ENCODE measurements at places on chromosomes 3 and 15.

DNA sequence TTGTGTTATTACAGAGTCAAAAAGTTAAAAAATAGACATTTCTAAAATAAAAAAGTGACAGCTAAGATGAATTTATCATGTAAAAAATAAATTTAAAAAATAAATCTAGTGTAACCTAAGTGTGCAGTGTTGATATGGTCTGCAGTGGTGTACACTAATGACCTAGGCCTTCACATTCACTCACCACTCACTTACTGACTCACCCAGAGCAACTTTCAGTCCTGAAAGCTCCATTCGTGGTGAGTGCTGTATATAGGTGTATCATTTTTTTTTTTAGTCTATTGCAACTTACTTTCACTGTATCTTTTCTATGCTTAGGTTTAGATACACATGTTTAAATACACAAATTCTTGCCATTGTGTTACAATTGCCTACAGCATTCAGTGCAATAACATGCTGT is 459.4 kb upstream of the ROBO1 start:
- DNase-seq = no peak

- DNase-seq = no peak
These were observed 345.6 kb downstream of the MCTP2 start for GRCh38 chr15:94576889-94577533.

- no peak for DNase-seq
These were observed 117.7 kb downstream of the C3orf38 start for GRCh38 chr3:88267441-88267840.

GRCh38 chr3:65342084-65342683 is 654.4 kb upstream of the ADAMTS9 start:
- DNase-seq = peak; percentile 23

GRCh38 chr3:157226173-157226847 is 66.4 kb upstream of the CCNL1 start:
- no peak for DNase-seq

DNA sequence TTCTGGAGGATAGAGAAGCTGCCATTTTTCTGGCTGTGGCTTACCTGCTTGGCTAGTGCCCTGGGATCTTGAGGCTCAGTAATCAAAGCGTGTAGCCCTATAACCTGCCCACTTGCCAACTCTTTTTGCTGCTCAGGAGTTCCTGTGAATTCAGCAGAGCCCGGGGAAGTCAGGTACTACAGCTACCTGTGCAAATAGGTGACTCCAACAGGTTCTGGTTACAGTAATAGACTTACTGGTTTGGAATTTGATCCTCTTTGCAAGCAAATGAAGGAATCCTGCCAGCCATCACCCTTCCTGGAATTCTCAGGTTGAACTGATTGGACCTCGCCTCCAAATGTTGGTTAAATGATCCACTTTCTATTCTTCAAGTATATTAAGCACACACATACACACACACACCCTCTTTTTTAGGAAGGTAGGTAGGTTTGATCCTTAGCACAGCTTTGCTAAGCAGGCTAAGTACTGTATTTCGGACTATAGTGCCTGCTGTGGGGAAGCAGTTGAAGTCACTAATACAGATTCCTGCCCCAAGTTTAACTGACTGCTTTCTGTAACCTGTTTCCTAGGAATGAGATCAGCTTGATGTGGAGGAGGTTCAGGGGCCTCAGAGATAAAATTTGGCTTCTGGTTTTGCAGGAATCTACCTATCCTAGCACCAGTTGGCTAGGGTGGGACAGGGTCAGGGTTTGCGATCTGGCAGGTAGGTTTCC is 2.3 kb downstream of the PPCDC start:
- DNase-seq = no peak

- no peak for DNase-seq
These were observed 39.8 kb downstream of the CCDC12 start for GRCh38 chr3:46936733-46937250.

DNA sequence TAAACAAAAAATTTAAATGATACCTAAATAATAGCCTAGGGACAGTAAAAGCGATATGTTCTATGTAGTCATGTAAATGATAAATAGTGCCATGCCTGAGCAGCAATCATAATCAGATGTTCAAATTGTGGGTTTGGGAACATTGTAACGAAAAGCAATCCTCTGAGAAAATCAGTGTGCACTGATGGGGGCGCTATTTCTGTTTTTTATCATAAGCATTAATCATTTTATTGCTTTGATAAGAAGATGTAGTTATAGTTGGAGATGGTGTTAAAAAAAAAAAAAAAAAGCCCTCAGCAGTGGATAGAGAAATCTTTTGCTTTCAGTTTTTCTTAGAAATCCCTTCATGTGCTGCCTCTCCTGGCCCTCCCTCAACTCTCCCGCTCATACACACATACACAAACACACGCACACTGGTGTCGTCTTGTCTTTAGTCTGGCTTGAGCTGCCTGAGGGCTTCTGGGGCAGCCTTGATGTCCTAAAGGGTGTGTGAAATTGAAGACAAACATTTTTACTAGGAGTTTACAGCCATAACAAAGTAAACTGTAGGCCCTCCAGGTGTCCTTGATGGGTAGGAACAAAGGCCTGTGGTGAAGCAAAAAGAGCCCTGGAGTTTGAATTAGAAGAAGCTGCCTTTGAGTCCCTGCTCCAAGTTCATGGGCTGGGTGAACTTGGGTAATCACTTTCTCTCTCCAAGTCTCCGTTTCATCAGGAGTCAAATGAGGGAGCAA is 428.1 kb downstream of the SOX2 start:
- no peak for DNase-seq

DNA sequence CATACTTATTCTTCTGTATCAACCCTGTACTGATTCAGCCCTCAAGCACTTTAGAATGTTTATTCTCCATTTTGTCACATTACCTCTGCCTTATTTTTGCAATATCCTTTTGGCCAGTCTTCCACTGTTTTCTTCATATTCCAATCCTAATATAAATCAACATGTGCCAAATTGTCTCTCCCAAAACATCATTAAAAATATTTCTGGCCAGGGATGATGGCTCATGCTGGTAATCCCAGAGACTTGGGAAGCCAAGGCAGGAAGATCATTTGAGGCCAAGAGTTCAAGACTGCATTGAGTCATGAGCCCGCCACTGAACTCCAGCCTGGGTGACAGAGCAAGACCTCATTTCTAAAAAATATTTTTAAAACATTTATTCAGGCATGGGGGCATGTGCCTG is 641.4 kb upstream of the CBLB start:
- no peak for DNase-seq

DNA sequence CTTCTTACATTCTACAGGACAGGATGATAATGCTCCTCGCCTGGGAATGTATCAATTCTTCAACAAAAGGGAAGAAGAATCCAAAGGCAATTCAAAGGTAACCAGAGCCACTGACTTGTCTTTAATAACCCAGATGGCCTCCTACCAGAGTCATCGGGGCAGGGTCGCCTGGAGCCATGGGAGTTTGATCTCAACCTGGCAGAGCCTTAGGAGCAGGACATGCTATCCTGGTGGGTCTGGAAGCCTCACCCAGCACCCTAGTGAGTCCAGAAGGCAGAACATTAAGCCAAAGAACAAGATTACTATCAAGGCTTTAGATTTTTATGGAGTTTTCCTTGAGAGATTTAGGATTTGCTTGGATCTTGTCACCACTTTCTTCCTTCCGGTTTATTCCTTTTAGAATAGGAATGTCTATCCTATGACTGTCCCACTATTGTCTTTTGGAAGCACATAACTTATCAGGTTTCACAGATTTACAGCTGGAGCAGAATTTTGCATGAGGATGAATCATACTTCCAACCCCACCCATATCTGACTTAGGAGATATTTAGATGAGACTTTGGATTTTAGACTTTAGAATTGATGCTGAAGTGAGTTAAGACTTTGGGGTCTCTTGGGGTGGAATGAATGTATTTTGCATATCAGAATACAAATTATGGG is 330.3 kb upstream of the GOLIM4 start:
- DNase-seq = no peak

DNA sequence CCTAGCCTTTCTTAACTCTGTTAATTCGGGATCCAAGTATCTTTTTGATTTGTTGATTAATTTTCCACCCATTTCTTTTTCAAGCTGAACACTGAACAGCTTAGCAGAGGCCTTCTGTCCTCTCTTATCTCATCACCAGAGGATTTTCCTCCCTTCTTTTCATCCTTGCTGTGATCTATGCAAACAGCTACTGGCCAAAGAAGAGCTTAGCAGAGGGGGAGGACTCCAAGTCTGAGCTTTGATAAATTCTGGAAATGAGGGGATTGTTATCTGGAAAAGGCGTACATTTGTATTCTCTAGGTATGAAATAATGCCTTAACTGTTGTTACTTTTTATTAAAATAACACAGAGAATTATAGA is 13.4 kb downstream of the DZIP3 start:
- no peak for DNase-seq

DNA sequence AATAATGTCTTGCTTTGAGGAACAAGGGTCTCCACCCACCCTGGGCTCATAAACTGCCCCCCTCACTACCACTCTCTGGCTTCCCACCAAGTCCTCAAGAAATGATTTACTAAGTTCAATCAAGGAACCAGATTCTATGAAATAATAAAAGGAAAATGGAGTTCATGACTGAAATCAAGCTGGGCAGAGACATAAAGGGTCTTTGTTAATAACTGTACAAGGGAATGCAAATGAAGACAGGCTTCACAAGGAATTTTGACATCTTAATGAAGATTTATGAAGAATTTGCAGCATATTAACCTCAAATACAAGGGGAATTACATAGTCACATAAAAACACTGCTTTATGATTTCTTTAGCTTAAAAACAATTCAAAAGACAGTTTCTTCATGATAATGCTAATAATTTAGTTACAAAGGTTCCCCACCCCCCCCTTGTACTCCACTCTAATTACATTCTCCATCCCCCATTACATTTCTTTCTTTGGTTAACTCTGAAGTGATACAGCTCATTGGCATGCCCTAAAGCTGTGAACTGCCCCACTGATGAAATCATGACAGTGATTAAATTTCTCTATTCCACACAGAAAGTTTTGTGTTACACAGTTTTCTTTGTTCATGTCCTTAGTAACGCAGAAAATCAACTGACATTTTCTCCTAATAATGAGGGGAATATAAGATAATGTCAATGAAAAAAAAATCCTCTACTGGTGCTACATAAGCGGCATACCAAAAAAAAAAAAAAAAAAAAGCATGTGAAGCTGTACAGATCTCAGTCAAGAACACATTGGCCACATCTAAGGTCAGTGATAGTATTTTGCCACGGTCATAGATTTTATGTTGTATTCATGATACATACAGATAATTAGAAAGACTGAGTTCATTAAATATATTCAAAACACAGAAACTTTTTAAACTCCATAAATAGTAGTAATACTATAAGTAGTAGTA is 54.4 kb downstream of the WWTR1 start:
- no peak for DNase-seq

DNA sequence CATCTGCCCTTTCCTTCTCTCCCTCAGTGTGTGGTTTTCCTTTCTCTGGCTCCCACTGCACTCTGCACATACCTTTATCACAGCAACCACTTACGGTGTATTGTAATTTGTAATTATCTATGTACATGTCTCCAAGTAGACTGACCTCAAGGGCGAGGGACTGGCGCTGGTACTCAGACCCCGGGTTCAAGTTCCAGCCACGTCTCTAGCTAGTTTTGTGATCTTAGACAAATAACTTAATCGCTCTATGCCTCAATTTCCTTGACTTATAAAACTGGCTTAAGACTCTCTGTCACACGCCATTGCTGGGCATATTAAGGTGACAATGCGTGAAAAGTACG is 607 bp upstream of the SENP2 start:
- no peak for DNase-seq

DNA sequence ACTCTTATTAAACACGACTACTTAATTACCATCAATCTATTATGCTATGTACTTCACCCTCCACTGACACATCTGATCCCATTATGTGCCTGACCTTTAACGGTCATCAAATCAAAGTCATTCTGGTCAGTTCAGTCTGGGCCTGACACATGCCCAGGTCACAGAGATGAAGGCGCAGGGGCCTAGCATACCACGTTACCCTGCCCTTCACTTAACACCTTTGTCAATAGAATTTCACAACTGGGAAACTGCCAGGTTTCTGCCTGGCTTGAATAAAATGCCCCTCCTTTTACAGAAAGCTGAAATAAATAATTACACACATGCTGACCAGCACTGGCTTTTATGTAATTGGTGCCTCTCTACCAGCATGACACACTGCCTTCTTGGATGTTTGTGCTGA is 39.5 kb downstream of the MECOM start:
- no peak for DNase-seq

- no peak for DNase-seq
These were observed 18.2 kb downstream of the SLC9A9 start for GRCh38 chr3:143830063-143830462.

DNA sequence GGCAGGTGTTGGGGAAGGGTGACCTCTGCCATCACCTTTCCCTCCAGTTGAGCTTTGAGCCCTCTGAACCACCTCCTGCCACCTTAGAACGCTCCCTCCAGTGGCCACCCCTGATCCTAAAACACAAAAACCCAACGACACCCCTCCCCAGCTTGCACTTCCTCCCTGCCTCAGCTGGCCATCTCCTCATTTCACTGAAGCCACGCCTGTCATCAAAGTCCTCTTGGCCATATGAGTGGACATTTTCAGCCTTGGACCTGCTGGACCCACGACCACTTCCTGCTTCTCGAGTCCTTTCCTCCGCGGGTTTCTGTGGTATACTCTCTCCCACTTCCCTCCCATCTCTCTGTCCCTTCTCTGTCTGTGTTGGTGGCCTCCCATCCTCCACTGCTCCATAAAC is 48.5 kb upstream of the NR2C2 start:
- DNase-seq = no peak

DNA sequence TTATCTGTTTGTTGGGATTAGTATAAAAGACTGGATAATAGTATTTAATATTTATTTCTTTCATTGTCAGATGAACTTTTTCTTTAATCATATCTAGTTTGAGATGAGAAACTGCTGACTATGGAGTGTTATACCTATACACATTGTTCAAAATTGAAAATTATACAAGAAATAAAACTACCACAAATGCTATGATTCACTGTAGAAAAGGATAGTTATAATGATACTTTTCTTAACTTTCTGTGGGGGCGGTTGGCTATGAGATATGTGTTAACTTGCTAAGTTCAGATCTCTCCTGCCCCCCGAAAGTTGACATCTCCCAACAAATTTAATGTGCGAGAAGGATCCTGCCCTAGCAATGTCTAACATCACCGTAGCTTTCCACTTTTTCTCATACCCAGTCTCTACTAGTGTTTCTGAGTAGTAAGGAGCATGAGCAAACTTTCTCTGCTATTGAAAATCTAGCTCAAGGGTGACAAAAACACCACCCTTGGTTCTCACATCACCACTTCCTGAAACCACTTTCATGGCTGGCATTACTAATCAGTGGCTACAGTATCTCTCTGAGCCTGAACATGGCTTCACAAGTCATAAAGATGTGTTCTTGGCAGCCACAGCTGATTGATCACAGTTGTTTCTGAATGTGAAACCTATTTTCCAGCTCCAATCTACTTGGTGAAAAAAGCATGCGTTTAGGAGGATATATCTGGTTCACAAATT is 15.8 kb upstream of the SAMMSON start:
- DNase-seq = no peak

DNA sequence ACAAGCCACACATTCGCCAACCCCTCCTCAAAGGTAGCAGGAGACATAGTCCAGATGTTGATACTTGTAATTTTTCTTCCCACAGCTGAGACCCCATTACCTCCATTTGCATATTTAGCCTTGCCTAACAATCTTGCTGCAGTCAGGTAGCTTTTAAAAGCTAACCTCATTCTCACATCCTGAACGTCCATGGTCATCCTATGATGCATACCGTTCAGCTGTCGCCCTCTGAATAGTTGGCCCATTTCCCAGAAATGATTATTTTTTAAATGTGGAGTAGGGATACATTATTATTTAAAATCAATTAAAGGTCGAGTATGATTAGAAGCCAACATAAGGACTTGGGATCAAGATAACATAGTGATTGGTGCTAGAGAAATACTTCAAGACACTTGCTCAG is 165.0 kb downstream of the MEX3B start:
- DNase-seq = no peak

Data from mesothelial cell of epicardium (in vitro differentiated cells).